ENCODE measurements at places on chromosomes 7 and 10. TPM values are rescaled to one million over a fixed set of nuclear protein-coding genes. Genes with fewer than 3 reads are reported as not detected.

DNA sequence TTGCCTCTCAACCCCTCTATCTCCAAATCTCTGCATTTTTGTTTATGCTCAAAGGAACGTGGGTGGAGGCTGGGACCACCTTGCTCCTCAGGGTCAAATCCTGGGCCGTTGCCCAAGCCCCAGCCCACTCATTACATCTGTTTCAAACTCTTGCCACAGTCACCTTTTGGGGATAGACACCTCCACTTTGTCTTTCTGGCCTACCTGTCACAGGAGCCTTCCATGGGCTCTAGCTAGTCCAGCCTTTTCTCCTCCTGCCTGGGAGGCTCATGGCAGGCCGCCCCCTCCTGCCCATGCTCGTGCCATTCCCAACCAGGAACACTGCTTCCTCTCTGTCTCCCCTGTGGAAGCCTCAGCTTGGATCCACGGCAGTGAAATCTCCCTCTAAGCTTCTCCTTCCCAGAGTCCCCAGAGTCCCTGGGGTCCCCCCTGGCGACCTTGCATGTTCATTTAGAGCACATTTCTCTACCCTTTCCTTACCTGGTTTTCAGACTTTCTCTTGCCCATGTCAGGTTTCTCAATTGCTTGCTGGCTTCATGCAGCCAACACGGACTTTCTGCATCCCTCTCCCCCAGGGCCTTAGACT, 2.5 kb upstream of the ADAMTS14 start:
- H3K4me1 ChIP-seq: peaks cover 11% of the 10 kb centered on the region
- H3K27ac ChIP-seq: no peak overlapping the region
- no peak for DNase-seq

DNA sequence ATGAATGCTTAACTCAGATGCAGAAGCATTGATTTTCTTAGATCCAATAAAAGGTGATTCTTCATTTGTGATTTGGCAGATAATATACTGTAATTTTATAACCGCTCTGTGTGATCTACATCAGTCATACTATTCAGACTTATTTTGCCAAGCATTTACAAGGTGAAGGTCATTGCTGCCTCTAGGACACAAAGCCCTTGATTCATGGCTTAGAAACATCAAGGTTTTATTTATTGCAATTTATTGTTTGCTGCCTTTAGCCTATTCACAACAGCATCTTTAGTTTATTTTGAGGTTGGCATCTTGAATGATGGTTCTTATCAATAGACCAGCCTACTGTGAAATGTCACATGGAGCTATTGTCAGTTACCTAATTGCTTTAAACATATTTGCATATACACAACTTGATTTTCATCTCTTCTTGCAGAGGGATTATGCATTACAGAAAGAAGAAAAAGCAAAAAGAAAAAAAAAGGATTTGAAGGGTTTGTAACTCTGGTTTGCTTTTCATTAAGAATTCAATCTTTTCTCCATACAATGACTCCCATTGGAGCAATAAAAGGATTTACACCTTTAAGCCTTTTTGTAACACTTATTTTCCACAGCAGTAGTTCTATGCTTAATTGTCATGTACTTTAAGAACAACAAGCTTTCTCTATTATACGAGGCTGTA, 1371.6 kb upstream of the CELF2 start:
- H3K4me1 ChIP-seq: no peaks in the 10 kb centered on the region
- no peaks in the 10 kb centered on the region for H3K36me3 ChIP-seq

- H3K27me3 ChIP-seq: no peaks in the 10 kb centered on the region
- H3K36me3 ChIP-seq: no peaks in the 10 kb centered on the region
- DNase-seq: no peak
- no peak overlapping the region for H3K4me3 ChIP-seq
- no peak overlapping the region for H3K27ac ChIP-seq
- H3K4me1 ChIP-seq: no peaks in the 10 kb centered on the region
Observed at GRCh38 chr10:66782776-66783175, 143.1 kb upstream of the LRRTM3 start.

GRCh38 chr7:94928168-94928707, 20.8 kb downstream of the PPP1R9A start:
- no peak overlapping the region for H3K4me3 ChIP-seq
- DNase-seq: no peak
- H3K27me3 ChIP-seq: peaks cover 4% of the 10 kb centered on the region
- H3K4me1 ChIP-seq: no peaks in the 10 kb centered on the region

DNA sequence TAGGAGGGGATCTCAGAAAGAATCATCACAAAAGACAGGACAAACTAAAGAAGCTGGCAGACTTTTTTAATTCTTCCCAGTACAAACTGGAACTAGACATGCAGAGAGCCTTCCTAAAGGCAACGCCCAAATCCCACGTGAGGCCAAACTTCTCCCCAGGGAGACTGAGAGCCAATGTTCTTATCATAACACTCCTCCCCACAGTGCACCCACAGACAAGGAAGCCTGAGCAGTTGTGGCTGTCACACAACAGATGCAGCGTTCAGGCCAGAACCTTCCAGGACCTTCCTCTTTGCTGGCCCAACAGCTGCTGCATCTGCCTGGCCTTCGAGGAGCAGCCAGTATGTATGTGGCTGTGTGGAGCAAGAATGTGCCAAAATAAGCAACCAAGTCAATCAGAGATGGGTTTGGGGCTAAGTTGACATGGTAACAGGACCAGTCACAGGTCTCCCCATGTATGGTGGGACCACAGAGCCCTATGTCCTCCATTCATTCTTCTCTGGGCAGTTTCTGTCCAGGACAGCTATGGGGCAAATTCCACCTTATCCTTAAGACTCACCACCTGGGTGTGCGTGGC, 34.9 kb downstream of the SRPK2 start:
- no peaks in the 10 kb centered on the region for H3K36me3 ChIP-seq
- no peak for DNase-seq
- H3K27me3 ChIP-seq: no peaks in the 10 kb centered on the region
- H3K4me3 ChIP-seq: no peak overlapping the region
- H3K27ac ChIP-seq: no peak overlapping the region

GRCh38 chr7:47905076-47905920, 43.0 kb downstream of the PKD1L1 start:
- H3K27me3 ChIP-seq: peaks cover 6% of the 10 kb centered on the region
- H3K36me3 ChIP-seq: no peaks in the 10 kb centered on the region

DNA sequence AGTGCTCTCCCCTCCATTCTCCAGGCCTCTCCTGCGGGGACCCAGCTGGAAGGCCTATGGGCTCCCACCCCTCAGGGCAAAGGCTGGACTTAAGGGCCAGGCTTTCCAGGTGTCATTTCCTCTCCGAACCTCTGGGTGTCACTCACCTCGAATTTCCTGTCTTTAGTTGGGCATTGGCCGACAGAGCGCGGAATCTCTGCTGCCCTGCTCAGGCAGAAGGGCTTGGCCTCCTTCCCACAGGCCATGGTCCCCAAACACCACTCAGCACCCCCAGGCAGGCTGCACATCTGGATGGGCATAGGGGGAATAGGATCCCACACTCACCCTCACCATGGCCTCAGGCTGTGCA, 212.9 kb downstream of the CCSER2 start:
- H3K4me3 ChIP-seq: no peak overlapping the region
- H3K27me3 ChIP-seq: no peaks in the 10 kb centered on the region
- H3K27ac ChIP-seq: no peak overlapping the region
- no peaks in the 10 kb centered on the region for H3K36me3 ChIP-seq

DNA sequence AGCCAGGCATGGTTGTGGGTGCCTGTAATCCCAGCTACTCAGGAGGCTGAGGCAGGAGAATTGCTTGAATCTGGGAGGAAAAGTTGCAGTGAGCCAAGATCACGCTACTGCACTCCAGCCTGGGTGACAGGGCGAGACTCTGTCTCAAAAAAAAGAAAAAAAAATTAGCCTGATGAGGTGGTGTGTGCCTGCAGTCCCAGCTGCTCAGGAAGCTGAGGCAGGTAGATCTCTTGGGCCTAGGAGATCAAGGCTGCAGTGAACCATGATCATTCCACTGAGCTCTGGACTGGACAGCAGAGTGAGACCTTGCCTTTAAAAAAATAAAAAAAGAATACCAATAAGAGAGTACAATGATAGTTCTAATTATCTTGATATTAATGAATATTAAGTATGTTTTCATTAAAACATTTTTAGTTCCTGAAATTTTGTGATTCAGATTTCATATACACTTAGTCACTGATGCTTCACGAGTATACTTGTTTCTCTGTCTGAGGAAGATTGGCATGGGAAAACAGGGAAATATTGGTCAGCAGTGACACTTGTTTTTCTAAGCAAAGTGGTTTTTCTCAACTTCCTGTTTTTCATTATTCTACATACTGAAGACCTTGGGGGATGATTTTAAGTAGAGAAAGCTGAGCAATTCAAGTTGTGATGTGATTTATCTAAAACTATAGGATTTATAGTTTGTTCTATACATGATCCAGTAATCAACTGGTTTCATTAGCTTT, 76.8 kb downstream of the ADK start:
- peaks cover 14% of the 10 kb centered on the region for H3K4me1 ChIP-seq
- DNase-seq: no peak
- peak overlapping the region; percentile 92 for H3K27ac ChIP-seq
- H3K36me3 ChIP-seq: no peaks in the 10 kb centered on the region
- no peaks in the 10 kb centered on the region for H3K27me3 ChIP-seq

- no peak overlapping the region for H3K4me3 ChIP-seq
- H3K36me3 ChIP-seq: peaks cover 11% of the 10 kb centered on the region
- no peak overlapping the region for H3K27ac ChIP-seq
- no peaks in the 10 kb centered on the region for H3K27me3 ChIP-seq
- no peaks in the 10 kb centered on the region for H3K4me1 ChIP-seq
Observed at GRCh38 chr7:135180122-135180521, 9.6 kb upstream of the CYREN start.

GRCh38 chr10:69319841-69320316, 41.6 kb downstream of the HK1 start:
- H3K4me1 ChIP-seq: peaks cover 45% of the 10 kb centered on the region
- no peaks in the 10 kb centered on the region for H3K36me3 ChIP-seq
- peak overlapping the region; percentile 96 for H3K4me3 ChIP-seq

- H3K36me3 ChIP-seq: no peaks in the 10 kb centered on the region
- H3K27me3 ChIP-seq: no peaks in the 10 kb centered on the region
- DNase-seq: no peak
- no peak overlapping the region for H3K27ac ChIP-seq
- H3K4me3 ChIP-seq: no peak overlapping the region
- H3K4me1 ChIP-seq: no peaks in the 10 kb centered on the region
Observed at GRCh38 chr7:117777335-117778142, 95.7 kb downstream of the CTTNBP2 start.

GRCh38 chr7:29196971-29197595, 2.5 kb downstream of the CHN2 start:
- H3K4me3 ChIP-seq: no peak overlapping the region
- H3K36me3 ChIP-seq: no peaks in the 10 kb centered on the region
- H3K27ac ChIP-seq: no peak overlapping the region
- DNase-seq: no peak

- no peak for DNase-seq
- no peaks in the 10 kb centered on the region for H3K4me1 ChIP-seq
- no peak overlapping the region for H3K27ac ChIP-seq
- H3K36me3 ChIP-seq: peaks cover 3% of the 10 kb centered on the region
- no peaks in the 10 kb centered on the region for H3K27me3 ChIP-seq
- H3K4me3 ChIP-seq: no peak overlapping the region
Observed at GRCh38 chr7:11642841-11643240, 189.2 kb downstream of the THSD7A start.

DNA sequence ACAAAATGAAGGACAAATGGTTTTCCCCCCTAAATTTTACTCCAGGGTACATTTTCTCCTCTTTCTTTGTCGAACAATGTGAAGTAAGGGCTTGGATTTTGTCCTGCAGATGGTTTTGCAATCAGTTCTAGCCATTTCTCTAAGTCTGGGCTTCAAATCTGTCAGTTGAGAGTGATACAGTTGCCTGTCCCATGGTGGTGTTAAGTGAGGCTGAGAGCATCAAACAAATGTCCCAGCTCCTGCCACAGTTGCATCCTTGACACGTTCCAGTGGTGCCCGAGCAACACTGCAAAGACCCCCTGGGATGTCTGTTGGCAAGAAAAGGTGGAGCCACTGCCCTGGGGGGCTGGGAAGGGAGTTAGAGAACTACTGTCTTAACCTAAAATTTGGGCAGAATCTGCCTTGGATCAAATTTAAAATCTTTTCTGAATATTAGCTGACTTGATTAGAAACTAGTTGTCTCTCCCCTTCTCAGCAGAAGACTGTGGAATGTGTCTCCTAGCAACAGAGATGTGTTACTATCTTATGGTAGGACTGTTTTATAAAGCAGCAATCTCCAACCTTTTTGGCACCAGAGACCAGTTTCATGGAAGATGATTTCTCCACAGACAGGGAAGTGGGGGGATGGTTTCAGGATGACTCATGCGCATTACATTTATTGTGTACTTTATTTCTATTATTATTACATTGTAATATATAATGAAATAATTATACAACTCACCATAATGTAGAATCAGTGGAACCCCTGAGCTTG, 102.0 kb upstream of the STEAP1B start:
- no peak overlapping the region for H3K4me3 ChIP-seq
- peak overlapping the region; percentile 53 for H3K27ac ChIP-seq

DNA sequence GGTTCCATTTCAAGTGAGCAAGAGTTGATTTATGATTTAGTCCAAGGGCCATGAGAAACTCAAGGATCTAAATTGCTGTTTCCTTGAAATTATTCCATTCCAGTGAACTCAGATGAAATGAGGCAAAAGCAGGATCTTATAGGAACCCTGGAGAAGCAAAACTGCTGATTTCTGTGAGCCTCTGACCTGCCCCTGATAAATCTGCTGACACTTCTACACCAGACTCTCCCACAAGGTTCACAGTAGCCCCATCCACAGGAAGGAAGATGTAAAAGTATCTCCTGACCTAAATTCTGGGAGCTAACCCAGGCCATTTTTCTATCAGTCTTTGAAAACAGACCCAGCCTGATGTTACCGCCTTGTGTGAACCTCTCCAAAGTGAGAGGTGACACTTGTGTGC, 987.6 kb upstream of the AUTS2 start:
- H3K36me3 ChIP-seq: no peaks in the 10 kb centered on the region
- H3K27ac ChIP-seq: no peak overlapping the region
- no peaks in the 10 kb centered on the region for H3K27me3 ChIP-seq
- H3K4me3 ChIP-seq: no peak overlapping the region
- DNase-seq: no peak
- H3K4me1 ChIP-seq: no peaks in the 10 kb centered on the region

DNA sequence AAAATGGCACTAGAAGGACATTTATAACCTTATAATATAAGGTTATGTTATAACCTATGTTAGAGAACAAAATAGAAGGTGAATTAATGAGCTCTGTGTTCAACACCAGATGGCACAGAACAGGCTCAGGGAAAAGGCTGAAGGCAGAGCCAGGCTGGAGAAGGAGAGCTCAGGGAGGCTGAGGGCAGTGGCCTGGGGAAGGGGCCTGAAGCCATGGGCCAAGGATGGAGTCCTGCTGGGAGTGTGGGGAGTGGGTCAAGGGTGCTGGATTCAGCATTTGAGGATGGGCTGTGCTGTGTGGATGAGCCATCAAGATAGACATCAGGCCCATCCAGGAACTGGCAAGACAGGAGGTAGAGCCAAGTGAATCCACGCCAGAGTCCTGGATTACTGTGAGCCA, 218.8 kb downstream of the ZNF248 start:
- H3K36me3 ChIP-seq: no peaks in the 10 kb centered on the region
- no peak for DNase-seq
- no peaks in the 10 kb centered on the region for H3K4me1 ChIP-seq
- H3K27me3 ChIP-seq: no peaks in the 10 kb centered on the region
- H3K4me3 ChIP-seq: no peak overlapping the region

Gene GOLGA7B
- 0.03 TPM for polyA plus RNA-seq

Gene ARMC3
- polyA plus RNA-seq: not detected

Gene FERD3L
- not detected for polyA plus RNA-seq

Gene SLC26A3
- polyA plus RNA-seq: not detected
